ENCODE measurements at places on chromosomes 12 and 14.

DNA sequence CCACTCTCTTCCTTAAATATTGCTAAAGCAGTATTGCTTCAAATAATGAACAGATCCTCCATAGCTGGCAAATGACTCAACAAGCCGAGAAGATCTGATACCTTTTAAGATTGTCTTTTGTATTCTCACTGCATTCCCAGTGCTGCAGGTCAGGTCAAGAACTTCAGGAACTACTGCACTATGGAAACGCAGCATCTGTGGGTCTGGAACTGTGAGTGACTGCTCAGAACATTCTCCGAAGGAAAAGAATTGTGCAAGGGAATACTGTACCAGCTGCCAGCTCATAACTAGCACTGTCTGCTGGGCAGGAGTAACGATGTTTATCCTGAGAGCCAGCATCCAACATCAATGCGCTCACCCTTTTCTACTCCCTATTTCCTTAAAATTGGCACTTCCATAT is 348.0 kb upstream of the SOX5 start:
- no peak for DNase-seq
- no peaks in the 10 kb centered on the region for H3K27me3 ChIP-seq
- no peaks in the 10 kb centered on the region for H3K4me1 ChIP-seq
- no peaks in the 10 kb centered on the region for H3K36me3 ChIP-seq

DNA sequence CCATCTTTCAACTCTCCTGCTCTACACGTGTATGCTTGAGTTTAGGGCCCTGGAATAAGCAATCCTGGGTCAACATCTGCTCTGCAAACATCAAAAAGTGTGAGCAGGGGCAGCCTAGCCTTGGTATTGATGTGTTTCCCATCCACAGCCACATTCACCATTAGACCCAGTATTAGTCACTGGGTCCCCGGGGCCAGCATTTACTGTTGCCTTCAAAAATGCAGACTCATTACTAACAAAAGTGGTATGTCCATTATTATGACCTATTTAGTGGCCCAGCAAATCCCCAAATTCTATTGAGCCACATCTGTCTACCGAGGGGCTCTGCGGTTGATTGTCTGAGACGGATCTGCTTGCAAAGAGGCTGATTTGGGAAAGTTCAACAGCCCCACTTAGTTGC is 661.8 kb downstream of the DIO2 start:
- no peak for DNase-seq
- H3K36me3 ChIP-seq, result no peaks in the 10 kb centered on the region
- peaks cover 27% of the 10 kb centered on the region for H3K4me1 ChIP-seq
- H3K4me3 ChIP-seq, result no peak overlapping the region
- H3K27ac ChIP-seq, result no peak overlapping the region

DNA sequence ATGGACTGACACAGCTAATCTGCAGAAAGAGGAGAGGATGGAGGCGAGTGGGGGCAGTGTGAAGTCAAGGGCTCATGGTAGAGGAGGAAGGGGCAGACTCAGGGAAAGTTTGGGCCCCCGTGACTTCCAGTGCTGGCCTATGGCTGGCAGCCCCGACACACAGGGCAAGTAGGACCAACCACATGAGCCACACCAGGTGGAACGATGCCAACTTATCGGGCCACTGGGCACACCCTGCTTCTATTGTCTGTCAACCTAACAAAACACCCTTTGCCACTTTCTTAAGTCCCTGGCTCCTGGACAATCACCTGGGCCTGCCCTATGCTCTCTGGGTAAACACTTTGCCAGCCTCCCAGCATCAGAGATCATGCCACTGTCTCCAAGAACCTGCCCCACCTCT is 65.2 kb upstream of the PSMC1 start:
- H3K27me3 ChIP-seq, result no peaks in the 10 kb centered on the region
- no peaks in the 10 kb centered on the region for H3K36me3 ChIP-seq
- no peak overlapping the region for H3K27ac ChIP-seq
- no peaks in the 10 kb centered on the region for H3K4me1 ChIP-seq
- no peak overlapping the region for H3K4me3 ChIP-seq

- no peaks in the 10 kb centered on the region for H3K4me1 ChIP-seq
- no peak overlapping the region for H3K27ac ChIP-seq
- H3K4me3 ChIP-seq, result no peak overlapping the region
- peaks cover 9% of the 10 kb centered on the region for H3K36me3 ChIP-seq
Measured at GRCh38 chr12:132106921-132107320, 37.2 kb downstream of the DDX51 start.

- H3K27me3 ChIP-seq, result no peaks in the 10 kb centered on the region
- no peak overlapping the region for H3K27ac ChIP-seq
- no peak overlapping the region for H3K4me3 ChIP-seq
- H3K4me1 ChIP-seq, result no peaks in the 10 kb centered on the region
- no peaks in the 10 kb centered on the region for H3K36me3 ChIP-seq
- peak; percentile 31 for DNase-seq
Measured at GRCh38 chr14:96225745-96226151, 21.1 kb downstream of the BDKRB2 start.
